Activated naive CD4-positive, alpha-beta T cell treated with anti-CD3 and anti-CD28 coated beads for 36 hours (primary cell): ENCODE measurements at places on chromosomes 12 and 14. TPM values are rescaled to one million over a fixed set of nuclear protein-coding genes. Genes with fewer than 3 reads are reported as not detected.

DNA sequence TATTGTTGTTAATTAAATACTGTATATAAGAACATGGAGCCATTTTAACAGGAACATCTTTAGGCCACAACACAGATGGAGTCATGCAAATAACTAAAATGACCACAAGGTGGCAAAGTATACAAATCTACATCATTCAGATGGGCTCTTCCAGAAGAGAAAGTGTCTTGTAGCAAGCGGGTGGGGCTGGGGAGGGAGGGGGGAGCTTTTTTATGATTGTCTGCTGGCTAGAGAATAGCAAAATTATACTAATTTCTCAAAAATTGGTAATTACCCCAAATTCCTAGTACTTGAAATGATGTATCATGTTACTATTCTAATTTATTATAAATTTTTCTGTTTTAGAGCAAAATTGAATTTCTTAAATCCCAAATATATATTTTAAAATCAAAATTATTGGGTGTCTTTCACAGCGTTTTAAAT, 378.7 kb downstream of the PRKD1 start:
- DNase-seq: no peak

DNA sequence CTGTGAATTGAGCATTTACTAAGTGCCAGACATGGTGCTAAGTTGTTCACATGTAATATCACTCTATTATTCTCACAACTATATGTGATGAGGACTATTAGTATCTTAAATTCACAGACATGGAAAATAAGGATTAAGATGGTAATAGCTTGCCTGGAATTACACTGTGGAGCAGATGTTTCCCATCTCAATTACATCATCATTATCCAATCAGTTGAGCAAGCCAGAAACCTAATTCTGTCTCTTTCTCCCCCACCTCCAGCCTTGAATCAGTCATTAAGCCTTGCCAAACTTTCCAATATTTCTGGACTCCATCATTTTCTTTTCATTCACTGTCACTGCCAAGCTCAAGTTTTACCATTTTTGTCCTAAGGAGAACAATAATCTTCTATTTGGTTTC, 287.8 kb upstream of the KITLG start:
- DNase-seq: no peak

DNA sequence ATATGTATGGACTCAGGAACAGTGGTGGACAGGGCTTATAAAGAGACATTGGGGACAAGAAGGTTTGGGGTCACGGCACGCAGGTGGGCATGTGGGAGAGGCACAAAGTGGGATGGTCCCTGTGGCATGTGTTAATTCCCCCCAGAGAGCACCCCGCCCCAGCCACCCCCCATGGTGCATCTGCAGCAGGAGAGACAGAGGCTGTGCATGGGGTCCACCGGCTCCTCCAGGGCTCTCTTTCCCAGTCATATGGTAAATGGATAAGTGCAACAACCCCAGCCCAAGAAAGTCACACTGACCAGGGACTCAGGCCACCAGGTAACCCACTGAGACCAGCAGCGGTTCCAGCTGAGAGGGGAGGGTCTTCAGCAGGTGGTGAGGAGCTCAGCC, 242.1 kb downstream of the BCL11B start:
- no peak for DNase-seq

GRCh38 chr14:96086574-96087077, 47.5 kb downstream of the C14orf132 start:
- DNase-seq: no peak

The SYT1 gene
- total RNA-seq: not detected

The TBX5 gene
- total RNA-seq: not detected

The SDR9C7 gene
- total RNA-seq: not detected

The PIP4P1 gene
- 31.6 TPM for total RNA-seq

The LBHD2 gene
- not detected for total RNA-seq

The SMIM41 gene
- not detected for total RNA-seq
